ENCODE measurements at places on chromosomes 4 and X. TPM values are rescaled to one million over a fixed set of nuclear protein-coding genes. Genes with fewer than 3 reads are reported as not detected.

GRCh38 chr4:186291256-186291890 lies 25.4 kb downstream of the F11 start:
- H3K27ac ChIP-seq: no peak overlapping the region
- no peaks in the 10 kb centered on the region for H3K36me3 ChIP-seq
- H3K4me3 ChIP-seq: no peak overlapping the region
- no peaks in the 10 kb centered on the region for H3K27me3 ChIP-seq
- H3K4me1 ChIP-seq: no peaks in the 10 kb centered on the region
- DNase-seq: no peak

GRCh38 chr4:47071901-47072341 lies 40.6 kb downstream of the GABRB1 start:
- no peaks in the 10 kb centered on the region for H3K4me1 ChIP-seq
- no peaks in the 10 kb centered on the region for H3K27me3 ChIP-seq
- H3K36me3 ChIP-seq: no peaks in the 10 kb centered on the region
- no peak overlapping the region for H3K27ac ChIP-seq

The DAPP1 gene
- polyA plus RNA-seq: 10.3 TPM

- H3K27ac ChIP-seq: no peak overlapping the region
- no peak overlapping the region for H3K4me3 ChIP-seq
- H3K4me1 ChIP-seq: no peaks in the 10 kb centered on the region
- H3K27me3 ChIP-seq: no peaks in the 10 kb centered on the region
- no peaks in the 10 kb centered on the region for H3K36me3 ChIP-seq
Measured at GRCh38 chr4:138445098-138445497, 202.9 kb upstream of the SLC7A11 start.

DNA sequence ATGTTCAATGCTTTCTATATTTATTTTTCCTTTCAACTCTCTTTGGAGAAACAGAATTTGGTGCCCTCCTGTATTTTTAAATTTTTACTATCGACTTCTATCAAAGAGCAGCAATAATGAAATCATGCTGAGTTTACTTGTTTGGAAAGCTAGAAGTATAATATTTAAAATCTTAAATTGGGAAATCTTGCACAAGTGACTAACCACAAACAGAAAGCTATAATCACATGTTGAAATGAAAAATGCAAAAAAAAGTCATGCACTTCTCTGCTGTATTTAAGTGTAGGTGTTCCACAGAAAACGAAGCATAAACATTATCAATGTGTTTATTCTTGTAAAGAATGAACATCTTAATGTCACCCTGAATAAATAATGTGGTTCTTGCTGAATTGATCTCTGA lies 306.1 kb downstream of the PCDH18 start:
- H3K36me3 ChIP-seq: no peaks in the 10 kb centered on the region
- H3K27me3 ChIP-seq: no peaks in the 10 kb centered on the region
- DNase-seq: no peak
- no peak overlapping the region for H3K27ac ChIP-seq
- H3K4me1 ChIP-seq: no peaks in the 10 kb centered on the region

DNA sequence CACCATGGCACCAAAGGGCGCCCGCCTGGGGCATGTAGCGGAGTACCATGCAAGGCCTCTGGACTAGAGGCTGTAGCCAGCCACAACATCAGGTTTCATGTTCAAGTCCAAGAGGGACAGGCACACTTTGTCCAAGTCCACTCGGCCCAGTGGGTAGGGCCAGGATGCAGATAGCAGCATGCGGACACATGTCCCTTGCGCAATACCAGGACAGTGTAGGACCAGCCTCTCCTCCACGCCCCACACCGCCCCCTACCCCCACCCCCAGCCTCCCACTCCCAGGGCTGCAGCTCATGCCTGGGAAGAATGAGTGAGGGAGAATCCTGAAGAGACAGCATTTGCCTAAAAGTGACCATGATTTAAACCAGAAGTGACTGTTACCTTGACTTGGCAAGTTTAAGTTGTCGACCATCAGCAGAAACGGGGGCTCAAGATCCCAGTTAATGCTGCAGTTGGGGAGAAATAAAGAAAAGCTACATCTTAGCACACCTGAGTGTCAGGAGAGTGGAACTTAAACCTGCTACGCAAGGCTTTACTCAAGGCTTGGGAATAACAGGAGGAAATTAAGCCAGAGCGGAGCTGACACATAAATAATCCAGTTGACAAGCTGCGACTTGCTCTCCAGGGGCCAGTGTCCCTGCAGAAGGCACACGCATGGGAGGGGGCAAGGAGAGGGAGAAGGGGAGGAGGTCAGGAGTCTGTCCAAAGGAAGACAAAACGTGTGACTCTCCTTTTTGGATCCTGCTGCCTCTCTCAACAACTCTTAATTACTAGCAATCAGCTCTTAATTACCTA lies 221.7 kb downstream of the BCOR start:
- peaks cover 4% of the 10 kb centered on the region for H3K4me1 ChIP-seq
- no peaks in the 10 kb centered on the region for H3K27me3 ChIP-seq
- H3K27ac ChIP-seq: no peak overlapping the region
- H3K36me3 ChIP-seq: no peaks in the 10 kb centered on the region
- H3K4me3 ChIP-seq: no peak overlapping the region
- DNase-seq: no peak

GRCh38 chrX:44244008-44244407 lies 99.5 kb downstream of the EFHC2 start:
- H3K36me3 ChIP-seq: no peaks in the 10 kb centered on the region
- H3K27me3 ChIP-seq: no peaks in the 10 kb centered on the region
- H3K4me3 ChIP-seq: no peak overlapping the region
- DNase-seq: peak; percentile 20
- no peak overlapping the region for H3K27ac ChIP-seq

DNA sequence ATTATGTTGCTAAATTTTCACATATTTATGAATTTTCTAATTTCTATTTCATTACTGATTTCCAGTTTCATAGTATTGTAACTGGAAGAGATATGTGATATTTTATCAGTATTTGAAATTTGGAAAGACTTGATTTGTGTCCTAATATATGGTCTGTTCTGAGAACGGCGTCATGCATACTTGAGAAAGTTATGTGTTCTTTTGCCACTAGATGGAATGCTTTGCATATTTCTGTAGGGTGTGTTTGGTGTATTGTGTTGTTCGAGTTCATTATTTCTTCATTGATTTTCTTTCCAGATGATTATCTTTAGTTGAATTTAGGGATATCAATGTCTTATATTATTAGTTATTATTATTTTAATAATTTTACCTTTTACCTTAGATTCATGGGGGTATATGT lies 110.6 kb upstream of the ITM2A start:
- no peak for DNase-seq
- H3K4me3 ChIP-seq: no peak overlapping the region
- H3K27ac ChIP-seq: no peak overlapping the region
- no peaks in the 10 kb centered on the region for H3K27me3 ChIP-seq

DNA sequence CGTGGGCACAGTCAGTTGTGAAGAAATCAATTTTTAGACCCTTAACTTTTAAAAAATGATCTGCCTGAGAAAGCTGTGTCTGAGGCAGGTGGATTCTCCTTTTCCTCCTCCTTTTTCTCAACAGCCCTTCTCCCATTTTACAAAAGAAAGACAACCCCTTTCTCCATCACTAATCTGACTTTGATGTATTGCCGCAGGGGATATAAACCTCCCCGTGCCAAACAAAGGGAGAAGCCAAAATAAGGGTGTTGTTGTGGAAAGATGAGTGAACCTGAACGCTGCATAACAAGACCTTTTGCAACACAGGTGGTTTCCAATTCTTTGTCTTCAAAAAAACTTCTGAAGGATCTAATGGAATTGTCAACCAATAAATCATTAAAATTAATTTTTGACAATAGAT lies 8.4 kb upstream of the FHL1 start:
- H3K4me3 ChIP-seq: no peak overlapping the region
- no peaks in the 10 kb centered on the region for H3K27me3 ChIP-seq
- no peak for DNase-seq
- H3K4me1 ChIP-seq: peaks cover 1% of the 10 kb centered on the region
- H3K36me3 ChIP-seq: no peaks in the 10 kb centered on the region
- H3K27ac ChIP-seq: no peak overlapping the region

- no peak for DNase-seq
- H3K27me3 ChIP-seq: no peaks in the 10 kb centered on the region
Measured at GRCh38 chrX:155334486-155335336, at the start of gene CLIC2. Gene CLIC2, minus strand, starts transcription at chrX:155334614. Its CDS starts 187 bp downstream, at chrX:155334427.

GRCh38 chr4:28402751-28403150 lies 1542.1 kb downstream of the STIM2 start:
- H3K4me3 ChIP-seq: no peak overlapping the region
- H3K36me3 ChIP-seq: no peaks in the 10 kb centered on the region
- H3K27me3 ChIP-seq: no peaks in the 10 kb centered on the region
- no peaks in the 10 kb centered on the region for H3K4me1 ChIP-seq
- H3K27ac ChIP-seq: no peak overlapping the region

DNA sequence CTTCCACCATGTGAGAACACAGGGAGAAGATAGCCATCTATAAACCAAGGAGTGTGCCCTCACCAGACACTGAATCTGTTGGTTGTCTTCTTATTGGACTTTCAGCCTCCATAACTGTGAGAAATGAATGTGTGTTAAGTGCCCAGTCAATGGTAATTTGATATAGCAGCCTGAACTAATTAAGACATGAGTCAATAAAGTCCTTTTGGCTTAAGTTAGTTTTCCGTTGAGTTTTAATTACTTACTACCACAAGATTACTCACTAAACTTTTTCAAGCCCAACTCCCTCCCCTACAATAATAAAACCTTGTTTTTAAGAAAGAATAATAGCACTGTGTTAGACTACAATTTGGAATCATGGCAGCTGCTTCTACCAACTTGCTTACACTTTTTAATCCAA lies 324.2 kb downstream of the PCDH19 start:
- no peaks in the 10 kb centered on the region for H3K4me1 ChIP-seq
- no peak overlapping the region for H3K27ac ChIP-seq
- no peaks in the 10 kb centered on the region for H3K27me3 ChIP-seq
- no peak overlapping the region for H3K4me3 ChIP-seq

DNA sequence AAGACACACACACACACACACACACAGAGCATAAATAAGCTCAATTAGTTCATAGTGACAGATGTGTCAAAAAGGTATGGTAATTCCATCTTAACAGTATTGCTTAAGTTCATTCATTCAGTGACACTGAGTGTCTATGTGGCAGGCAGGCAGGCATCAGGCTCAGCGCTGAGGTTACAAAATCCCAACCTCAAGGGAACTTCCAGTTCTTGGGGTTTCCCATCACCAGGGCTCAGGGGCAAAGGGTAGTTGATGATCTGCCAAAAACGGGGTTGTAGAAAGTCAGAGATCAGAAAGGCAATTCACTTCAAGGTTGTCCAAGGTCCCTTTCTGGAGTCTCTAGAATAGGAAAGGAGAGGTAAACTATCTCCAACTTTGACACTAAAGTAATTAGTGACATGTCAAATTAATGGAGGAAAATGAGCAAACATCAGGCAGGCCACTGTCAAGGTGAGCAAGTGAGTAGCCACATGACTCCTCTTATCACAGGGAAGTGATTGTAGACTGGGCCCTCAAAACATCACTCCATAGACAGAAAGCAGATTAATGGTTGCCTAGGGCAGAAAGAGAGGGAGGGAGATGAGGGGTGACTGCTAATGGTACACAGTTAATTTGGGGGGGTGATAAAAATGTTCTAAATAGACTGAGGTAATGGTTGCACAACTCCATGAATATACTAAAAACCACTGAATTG lies 41.8 kb downstream of the GPC4 start:
- H3K36me3 ChIP-seq: no peaks in the 10 kb centered on the region
- H3K27ac ChIP-seq: no peak overlapping the region
- H3K4me3 ChIP-seq: no peak overlapping the region
- H3K4me1 ChIP-seq: no peaks in the 10 kb centered on the region
- no peak for DNase-seq
- no peaks in the 10 kb centered on the region for H3K27me3 ChIP-seq

DNA sequence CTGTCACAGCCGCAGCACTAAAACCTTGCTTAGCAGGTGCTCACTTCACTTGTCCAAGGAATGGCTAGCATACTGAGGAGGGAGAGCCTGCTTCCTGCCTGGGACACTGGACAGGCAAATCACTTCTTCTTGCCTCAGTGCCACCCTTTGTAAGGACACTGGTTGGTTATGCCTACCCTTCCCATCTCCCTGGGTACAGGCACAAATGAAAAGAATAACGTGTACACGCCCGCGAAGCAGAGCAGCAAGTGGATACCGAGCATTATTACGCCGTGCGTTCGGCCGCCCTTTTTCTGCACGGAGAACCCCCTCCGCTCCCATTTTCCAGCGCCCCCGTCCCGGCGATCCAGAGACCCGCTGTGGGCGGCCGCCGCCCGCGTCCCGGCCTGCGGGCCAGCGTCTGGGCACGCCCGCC lies 338 bp upstream of the KLHL2 start:
- peaks cover 43% of the 10 kb centered on the region for H3K4me1 ChIP-seq
- H3K36me3 ChIP-seq: no peaks in the 10 kb centered on the region
- H3K4me3 ChIP-seq: peak overlapping the region; percentile 67
- peak overlapping the region; percentile 14 for H3K27ac ChIP-seq

DNA sequence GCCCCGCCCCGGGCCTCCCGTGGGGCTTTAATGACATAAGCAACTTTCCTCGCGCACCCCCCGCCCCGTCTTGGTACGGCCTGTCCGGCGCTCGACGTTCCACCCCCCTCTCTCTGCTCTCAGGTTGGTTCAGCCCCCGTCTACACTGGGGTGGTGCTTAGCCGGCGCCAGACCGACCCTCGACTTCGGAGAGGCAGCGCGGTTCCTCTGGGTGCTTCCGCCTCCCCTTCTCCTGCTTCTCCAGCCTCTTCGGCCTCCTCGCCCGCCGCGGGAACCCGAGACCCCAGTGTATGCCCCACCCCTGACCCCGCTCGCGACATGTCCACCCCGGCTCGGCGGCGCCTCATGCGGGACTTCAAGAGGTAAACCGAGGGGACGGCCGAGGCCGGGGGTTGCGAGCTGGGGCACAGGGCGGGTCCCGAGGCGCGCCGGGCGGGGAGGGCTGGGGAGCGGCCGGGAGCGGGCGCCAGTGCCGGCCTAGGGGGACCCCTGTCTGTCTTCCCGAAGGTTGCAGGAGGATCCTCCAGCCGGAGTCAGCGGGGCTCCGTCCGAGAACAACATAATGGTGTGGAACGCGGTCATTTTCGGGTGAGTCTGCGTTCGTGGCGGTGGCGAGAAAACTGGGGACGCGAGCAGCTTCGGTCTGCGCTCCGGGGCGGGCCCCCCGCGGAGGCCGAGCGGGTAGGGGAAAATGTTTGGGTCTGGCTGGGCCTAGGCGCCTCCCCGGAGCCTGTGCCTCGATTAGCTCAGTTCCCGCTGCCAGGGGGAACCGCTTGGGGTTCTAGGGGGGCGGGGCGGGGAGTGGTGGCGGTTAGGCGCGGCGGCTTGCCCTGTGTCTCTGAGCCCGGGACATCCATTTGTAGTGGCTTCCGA lies at the start of gene UBE2A:
TSS of gene UBE2A (plus strand) at position 170 of the 873 bp plus-strand sequence. CDS start at position 319, 149 bp downstream.
- peak; percentile 84 for DNase-seq
- peak within 1 kb of the TSS; percentile 54 for H3K4me3 ChIP-seq
- H3K27ac ChIP-seq: peak within 1 kb of the TSS; percentile 76

DNA sequence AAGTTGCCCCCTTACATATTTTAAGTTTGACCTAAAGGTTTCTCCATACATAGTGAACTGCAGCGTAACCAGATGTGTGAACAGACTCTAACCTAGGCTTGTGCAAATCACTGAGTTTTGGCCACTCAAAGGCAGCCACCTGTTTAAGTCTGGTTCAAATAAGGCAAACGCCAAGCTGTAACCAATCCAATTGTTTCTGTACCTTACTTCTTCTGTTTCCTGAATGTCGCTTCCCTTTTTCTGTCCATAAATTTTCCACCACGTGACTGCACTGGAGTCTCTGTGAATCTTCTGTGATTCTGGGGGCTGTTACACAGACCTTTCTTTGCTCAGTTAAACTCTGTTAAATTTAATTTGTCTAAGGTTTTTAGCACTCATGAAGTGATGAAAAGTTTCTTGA lies 618.8 kb downstream of the GLUD2 start:
- no peak overlapping the region for H3K4me3 ChIP-seq
- H3K27me3 ChIP-seq: no peaks in the 10 kb centered on the region
- H3K27ac ChIP-seq: no peak overlapping the region
- H3K4me1 ChIP-seq: no peaks in the 10 kb centered on the region
- H3K36me3 ChIP-seq: no peaks in the 10 kb centered on the region

The DRP2 gene
- not detected for polyA plus RNA-seq

All from CD8-positive, alpha-beta memory T cell (primary cell).